Stimulated activated CD8-positive, alpha-beta memory T cell treated with anti-CD3 and anti-CD28 coated beads, Interleukin-2, amount 100 ng/mL, for 1 hour (primary cell): ENCODE measurements at places on chromosomes 7 and 10.

DNA sequence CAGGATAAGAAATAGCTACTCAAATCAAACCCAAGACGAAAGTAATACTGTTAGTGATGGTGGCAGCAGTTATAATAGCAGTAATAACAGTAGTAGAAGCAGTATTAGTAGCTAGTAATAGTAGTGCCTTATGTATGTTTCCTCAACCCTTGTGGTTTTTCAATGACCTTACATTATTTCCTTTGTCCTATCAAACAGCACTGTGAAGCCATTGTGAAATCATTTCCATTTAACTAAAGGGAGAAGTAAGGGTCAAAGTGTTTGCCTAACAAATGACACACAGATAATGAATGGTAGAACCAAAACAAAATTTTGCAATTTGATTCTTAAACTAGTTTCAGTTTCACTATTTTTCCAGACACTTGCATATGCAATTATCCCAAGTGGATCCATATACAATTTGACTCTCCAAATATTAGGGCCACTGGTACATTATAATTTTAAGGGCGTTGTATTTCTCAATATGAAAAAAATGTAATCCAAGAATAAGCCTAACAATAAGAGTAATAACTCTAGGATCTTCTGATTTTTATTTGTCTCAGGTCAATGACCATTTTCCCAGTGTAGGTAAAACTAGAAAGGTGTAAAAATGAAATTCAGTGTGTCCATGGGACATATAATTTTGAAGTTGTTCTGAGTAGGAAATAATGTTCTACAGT is 33.7 kb upstream of the TMEM26 start:
- no peak for DNase-seq

GRCh38 chr7:87797395-87797794 is 78.8 kb downstream of the SLC25A40 start:
- DNase-seq, result no peak

GRCh38 chr7:88259656-88260380 is 40.0 kb upstream of the SRI start:
- no peak for DNase-seq

- DNase-seq, result no peak
Observed at GRCh38 chr10:110105873-110106272, 98.1 kb downstream of the ADD3 start.

- no peak for DNase-seq
Observed at GRCh38 chr7:133290676-133291333, 37.9 kb downstream of the EXOC4 start.

DNA sequence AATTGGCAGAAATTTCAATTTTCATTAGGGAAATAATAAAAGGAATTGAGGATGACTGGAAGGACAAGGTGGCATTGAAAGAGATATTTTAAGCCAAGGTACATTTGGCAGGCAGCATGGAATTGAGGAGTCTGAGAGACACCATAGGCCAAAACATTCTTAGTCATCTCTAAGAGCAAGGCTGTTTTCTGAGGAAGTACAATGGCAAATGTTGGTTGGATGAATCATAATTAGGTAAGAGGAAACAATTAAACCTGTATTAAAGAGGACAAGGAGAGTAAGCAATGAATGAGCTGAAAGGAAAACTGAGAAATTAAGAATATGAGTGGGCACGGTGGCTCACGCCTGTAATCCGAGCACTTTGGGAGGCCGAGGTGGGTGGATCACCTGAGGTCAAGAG is 86.3 kb downstream of the MRPL32 start:
- DNase-seq, result no peak

DNA sequence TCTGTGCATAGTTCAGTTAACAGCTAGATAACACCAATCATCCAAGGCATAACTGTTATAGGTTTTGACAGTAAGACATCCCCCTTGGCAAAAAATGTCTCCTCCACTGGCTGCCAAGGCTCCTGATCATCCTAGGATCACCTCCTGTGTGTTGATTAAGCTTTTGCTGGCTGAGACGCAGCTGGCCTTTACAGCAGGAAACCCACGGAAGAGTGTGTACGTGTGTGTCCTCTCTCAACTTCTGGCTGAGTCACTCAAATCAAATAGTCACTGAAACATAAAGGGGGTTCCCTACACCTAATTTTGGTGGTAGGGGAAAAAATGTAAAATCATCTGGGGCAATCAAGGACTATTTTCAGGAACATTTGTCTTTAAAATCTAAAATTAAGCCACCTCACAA is 208.8 kb downstream of the CTNNA3 start:
- no peak for DNase-seq

GRCh38 chr7:99457050-99457649 is 8.8 kb downstream of the ATP5MF start:
- DNase-seq, result no peak

DNA sequence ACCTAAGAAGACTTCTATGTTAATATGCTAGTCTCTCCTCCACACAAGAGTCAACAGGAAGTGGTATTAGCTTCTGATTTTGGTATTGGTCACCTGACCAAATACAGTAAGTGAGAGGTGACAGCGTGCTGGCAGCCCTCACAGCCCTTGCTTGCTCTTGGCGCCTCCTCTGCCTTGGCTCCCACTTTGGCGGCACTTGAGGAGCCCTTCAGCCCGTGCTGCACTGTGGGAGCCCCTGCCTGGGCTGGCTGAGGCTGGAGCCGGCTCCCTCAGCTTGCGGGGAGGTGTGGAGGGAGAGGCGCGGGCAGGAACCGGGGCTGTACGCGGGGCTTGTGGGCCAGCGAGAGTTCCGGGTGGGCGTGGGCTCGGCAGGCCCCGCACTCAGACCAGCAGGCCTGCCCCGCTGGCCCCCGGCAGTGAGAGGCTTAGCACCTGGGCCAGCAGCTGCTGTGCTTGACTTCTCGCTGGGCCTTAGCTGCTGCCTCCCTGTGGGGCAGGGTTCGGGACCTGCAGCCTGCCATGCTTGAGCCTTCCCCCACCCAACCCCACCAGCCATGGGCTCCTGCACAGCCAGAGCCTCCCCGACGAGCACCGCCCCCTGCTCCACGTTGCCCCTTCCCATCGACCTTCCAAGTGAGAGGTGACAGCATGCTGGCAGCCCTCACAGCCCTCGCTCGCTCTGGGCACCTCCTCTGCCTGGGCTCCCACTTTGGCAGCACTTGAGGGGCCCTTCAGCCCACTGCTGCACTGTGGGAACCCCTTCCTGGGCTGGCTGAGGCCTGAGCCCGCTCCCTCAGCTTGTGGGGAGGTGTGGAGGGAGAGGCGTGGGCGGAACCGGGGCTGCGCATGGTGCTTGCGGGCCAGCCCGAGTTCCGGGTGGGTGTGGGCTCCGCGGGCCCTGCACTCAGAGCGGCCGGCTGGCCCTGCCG is 4.2 kb upstream of the ACSL5 start:
- no peak for DNase-seq

GRCh38 chr7:93258661-93259060 is 26.5 kb downstream of the VPS50 start:
- DNase-seq, result no peak

GRCh38 chr7:117669818-117670217 is 190.0 kb downstream of the CFTR start:
- DNase-seq, result no peak

GRCh38 chr7:102859799-102860125 is 53.0 kb upstream of the LRRC17 start:
- no peak for DNase-seq

GRCh38 chr10:51892965-51893658 is 193.7 kb upstream of the CSTF2T start:
- DNase-seq, result no peak

- no peak for DNase-seq
Observed at GRCh38 chr10:33428682-33429081, 94.2 kb upstream of the NRP1 start.

DNA sequence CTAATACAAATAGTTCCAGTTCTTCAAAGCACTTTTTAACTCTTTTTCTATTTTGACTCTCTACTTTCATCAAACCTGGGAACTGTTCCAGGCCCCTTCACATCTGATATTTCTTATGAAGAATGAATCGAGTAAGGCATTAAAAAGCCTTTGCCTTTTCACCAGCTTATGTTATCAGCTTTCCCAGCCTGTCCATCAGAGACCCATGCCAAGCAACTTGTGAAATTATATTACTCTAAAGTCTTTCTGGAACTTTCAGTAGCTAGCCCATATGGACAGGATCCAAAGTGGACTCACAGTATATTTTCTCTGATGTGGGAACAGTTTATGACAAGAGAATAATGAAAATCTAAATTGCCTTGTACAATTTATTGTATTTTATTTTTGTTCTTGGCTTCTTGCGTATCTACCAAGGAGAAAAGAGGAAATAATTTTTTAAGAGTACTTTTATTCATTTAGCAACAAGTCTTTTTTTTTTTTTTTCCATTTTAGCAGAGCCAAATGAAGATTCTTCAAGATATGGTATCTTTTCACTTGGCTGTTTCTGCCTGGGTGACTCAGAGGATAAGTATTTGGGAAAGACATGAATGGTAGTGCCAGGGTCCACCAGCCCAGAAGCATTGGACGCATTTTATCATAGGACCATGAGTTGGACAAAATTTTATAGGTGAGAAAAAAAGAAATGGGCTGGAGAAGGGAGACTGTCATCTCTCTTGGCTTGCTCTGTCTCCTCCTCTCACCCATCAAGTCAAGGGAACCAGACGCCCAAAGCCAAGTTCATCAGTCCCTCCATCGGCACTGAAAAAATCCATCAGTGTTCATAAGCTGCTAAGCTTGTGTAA is 195.8 kb upstream of the NEBL start:
- no peak for DNase-seq

DNA sequence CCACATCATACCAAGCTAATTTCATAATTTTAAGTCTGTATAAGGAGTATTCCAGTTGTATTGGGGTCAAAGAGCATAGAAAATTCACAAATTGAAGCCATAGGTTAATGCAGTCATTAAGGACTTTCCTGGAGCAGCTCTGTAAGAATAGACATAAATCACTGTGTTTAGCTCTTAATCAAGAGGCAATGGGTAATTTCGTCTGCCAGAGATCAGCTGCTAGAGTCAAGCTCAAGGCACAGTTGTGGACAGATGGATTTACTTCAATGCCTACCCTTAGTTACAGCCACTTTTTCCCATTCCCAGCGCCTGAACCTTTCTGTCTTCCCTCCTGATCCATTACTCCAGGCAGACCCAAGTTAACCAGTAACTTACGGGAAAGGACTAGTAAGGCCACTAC is 40.6 kb upstream of the AGBL3 start:
- DNase-seq, result no peak

DNA sequence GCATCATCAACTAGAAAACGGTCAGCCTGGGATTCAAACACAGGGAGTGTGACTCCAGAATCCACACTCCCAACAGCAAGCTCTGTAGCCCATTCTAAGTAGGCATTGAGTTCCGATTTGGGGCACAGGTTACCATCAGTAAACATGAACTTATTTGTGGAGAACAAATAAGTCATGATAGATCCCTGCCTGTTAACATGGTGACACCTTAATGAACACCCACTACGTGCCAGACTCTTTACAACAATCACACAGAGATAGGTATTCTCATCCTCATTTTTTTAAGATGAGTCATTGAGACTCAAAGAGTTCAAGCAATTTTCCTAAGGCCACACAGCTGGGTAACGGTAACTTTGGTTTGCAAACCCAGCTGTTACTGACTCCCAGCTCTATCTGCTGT is 91.5 kb downstream of the LYZL2 start:
- no peak for DNase-seq

DNA sequence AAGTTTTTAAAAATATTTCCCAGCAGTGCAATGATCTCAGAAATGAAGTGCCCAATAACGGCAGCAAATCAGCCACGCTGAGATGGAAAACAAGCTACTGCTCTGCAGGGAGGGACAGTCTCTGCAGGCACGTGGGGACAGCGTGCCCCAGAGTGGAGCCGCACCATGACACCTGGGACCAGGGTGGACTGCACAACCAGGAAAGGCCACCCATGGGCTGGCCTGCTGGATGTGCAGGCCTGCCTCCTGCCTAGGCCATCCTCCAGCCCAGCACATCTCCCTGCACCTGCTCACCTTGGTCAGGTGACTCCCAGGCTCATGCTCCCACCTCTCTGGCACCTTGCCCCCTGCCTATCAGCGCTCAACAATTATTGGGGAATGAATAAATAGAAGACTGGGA is 80.4 kb downstream of the VSTM4 start:
- DNase-seq, result no peak

DNA sequence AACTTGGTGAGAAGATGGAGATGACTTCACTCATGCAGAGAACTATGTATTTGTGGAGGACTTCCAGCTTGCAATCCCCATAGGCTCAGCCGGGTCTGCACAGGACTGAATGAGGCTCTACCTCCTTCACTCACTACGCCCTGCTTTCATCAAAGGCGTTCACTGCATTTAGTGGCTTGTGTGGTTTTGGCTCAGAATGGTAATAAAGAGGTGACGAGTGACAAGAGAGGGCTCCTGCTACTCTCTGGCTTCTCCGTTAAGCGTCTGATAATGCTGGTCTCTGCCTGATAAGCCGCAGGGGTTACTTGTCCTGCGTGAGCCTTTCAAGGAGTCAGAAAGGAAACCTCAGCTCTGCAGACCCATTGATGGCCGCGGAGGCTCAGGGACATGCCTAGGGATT is 343.4 kb downstream of the PRPF18 start:
- no peak for DNase-seq

GRCh38 chr7:154231732-154232131 is 179.5 kb downstream of the DPP6 start:
- DNase-seq, result no peak

- no peak for DNase-seq
Observed at GRCh38 chr7:157782041-157782440, 445.2 kb downstream of the DNAJB6 start.

DNA sequence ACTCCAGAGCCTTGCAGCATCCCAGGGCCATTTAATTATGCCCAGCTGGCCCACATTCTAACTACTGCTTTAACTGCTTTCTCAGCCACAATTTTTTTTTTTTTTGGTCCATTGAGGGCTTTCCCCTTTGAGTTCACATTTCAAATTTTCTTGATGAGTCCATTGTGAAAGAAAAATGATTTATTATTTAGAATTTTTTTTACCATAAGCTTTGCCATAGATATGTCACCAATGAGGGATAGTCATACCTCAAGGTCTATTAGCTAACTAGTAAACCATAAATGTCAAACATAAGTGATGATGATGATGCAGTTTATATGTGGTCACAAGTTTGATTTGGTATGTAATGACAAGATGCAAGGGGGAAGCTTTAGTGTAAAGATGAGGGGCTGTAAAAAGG is 282.9 kb downstream of the BICC1 start:
- DNase-seq, result no peak

DNA sequence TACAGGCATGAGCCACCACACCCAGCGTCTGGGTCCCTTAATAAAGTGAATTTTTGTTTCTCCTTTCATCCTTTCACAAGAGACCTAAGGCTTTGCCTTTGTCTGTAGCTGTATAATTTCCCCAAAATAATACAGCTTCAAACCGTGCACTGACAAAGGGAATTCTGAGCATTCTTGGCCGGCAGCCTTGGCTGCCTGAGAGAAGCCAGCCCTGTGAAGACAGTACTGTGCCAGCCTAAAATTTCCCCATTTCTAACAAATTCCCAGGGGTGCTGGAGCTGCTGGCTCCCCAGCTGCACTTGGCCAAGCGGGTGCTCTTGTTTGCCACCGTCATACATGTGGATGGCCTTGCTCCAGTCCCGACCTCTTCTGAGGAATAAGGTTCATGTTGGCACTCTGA is 106.2 kb downstream of the ZMYND11 start:
- DNase-seq, result no peak

DNA sequence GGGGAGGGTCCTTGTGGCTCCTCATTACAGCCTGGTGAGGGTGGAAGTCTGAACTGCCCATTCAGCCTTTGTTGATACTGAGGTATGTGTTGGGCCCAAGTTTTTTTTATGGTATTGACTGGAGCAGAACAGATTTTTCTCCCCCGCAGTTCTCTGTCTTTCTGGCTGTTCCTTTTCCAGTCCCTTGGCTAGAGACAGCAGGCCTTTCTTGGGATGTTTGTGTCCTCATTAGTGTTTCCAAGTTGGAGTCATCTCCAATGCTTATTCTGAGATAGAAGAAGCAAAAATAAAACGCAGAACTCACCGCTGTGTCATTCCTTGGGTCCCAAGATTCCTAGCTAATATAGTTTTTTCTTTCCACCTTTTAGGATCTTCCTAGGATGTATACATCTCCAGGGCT is 193.3 kb downstream of the RAMP3 start:
- DNase-seq, result no peak
